H7 (cell line): ENCODE measurements at places on chromosomes 3 and 15.

DNA sequence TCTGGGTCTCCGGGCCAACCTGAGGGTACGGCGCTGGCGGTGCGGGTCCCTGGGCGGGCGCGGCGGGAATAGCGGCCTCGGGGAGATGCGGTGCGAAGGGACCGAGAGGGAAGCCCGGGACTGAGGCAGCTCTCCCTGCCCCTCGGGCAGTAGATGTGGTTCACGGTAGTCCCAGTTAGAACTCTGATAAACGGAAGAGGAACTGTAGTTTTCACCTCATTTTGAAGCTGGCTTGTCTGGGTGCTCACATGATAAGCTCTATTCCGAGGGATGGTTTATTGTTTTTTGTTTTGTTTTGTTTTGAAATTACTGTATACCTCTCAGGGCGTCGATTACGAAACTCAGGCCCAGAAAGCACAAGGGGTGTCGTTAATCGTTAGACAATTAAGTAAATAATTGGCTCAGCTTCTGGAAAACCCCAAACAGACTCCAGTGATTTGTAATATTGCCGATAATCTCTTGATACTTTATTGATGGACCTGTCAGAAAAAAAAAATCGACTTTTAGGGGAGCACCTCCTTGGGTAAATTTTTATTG, 413 bp downstream of the NUSAP1 start:
- peak; percentile 73 for DNase-seq

DNA sequence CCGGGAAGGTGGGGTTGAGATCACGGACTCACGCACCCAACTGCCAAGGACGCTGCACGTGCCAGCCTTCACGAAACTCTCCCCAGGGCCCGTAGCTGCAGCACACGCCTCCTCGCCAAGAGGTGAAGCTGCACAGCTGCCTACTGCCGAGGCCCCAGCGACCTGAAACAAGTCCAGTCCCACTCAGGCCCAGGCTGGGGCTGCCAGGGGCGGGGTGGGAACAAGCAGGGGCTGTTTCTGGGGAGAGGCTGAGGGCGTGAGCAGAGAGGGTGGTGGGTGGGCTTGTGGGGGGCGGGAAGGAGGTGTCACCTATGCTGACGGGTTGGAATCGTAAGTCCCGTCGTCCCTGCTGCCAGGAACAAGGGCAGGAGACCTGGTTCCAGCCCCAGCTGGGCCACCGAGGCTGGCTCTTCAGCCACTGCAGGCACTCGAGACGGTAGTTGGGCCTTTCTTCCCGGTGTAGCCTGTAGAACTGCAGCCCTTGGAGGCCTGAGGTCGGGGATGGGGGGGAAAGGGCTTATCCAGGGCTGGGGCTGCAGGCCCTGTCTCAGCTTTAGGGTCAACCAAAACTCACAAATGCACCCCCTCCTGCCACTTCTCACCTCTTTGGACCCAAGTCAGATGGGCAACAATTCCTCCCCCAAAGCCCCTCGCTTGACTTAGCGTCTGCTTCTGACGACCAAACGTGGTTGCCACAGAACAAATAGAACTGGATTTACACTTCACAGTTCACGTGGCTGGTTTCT, 44.4 kb downstream of the MUC20 start:
- DNase-seq, result peak; percentile 58

- DNase-seq, result no peak
Measured at GRCh38 chr3:4972652-4973643, 6.3 kb upstream of the BHLHE40 start.

GRCh38 chr3:76684946-76685345, 355.0 kb upstream of the ROBO2 start:
- DNase-seq, result no peak

DNA sequence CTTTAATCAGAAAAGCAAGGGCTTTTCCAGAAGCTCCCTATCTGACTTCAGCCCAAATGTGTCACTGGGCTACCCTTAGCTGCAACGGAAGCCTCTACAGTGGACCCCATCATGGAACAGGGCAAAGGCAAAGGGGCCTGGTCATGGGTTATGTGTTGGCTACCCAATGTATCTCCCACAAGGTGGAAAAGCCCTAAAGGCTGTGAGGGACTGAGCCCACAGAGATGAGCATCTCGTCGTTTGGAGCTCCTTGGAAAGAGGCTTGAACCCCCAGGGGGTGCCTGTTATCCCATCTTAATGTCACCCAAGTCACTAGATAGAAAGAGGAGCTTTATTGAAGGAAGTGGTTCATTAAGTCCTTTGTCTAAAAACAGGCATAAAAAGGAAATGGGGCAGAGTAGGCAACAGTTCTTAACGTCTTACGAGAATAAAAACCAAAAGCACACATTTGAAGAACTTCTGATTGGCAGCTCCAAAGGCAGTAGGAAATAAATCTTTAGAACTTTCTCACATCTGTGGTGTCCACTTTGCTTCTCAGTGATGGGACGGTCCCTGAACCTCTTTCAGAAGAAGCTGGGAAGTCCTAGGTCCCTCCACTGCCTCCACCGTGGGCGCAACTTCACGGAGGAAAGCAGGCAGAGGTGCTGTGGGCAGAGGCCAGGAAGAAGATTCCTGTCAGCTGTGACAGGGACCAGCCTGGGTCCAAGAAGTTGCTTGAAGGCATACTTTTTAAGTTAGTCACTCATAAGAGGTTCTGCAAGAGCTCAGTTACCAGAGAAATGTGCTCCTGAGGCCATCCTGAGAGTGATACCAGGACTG, 93.7 kb downstream of the MYLK start:
- DNase-seq, result no peak

DNA sequence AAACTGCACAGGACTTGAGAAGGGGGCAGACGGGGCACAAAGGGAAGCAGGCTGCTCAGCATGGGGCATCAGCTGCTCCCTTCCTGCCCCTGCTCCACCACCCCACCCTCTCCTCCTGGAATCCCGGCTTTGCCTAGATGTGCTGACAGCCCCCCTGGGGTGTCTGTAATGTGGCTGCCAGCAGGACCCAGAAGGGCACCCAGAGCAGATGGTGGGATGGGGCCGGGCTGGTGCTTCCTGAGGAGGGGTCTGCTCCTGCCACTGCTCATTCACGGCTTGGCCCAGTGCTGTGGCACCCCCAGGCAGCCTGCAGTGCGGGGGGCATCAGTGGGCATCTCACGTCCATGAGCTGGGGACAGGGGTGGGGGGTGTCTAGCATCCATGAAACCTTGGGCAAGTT, 10.2 kb downstream of the H1-8 start:
- DNase-seq, result peak; percentile 70

- DNase-seq, result no peak
Measured at GRCh38 chr3:143910756-143911155, 60.9 kb upstream of the DIPK2A start.

DNA sequence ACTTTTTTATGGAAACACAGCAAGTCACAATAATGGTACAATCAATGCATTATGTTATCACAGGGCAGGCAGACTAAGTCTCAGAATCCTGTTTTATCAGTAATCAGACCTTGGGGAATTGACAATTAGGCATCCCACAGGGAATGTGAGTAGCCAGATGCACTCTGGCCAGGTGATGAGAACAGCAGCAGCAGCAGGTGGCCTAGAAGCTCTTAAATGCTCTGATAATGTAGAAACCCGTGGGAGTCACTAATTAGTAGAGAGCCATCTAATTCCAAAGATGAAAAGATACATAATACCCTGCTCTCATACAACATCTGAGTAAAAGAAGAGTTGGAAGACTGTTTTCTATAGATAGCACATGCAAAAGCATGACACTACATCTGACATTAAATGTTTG, 12.6 kb downstream of the CEP152 start:
- DNase-seq, result peak; percentile 37

GRCh38 chr3:11643201-11643603, 513 bp downstream of the VGLL4 start:
- peak; percentile 68 for DNase-seq

- DNase-seq, result no peak
Measured at GRCh38 chr15:80179025-80179759, 26.4 kb downstream of the FAH start.

- peak; percentile 23 for DNase-seq
Measured at GRCh38 chr15:95025924-95026728, 794.8 kb downstream of the MCTP2 start.

DNA sequence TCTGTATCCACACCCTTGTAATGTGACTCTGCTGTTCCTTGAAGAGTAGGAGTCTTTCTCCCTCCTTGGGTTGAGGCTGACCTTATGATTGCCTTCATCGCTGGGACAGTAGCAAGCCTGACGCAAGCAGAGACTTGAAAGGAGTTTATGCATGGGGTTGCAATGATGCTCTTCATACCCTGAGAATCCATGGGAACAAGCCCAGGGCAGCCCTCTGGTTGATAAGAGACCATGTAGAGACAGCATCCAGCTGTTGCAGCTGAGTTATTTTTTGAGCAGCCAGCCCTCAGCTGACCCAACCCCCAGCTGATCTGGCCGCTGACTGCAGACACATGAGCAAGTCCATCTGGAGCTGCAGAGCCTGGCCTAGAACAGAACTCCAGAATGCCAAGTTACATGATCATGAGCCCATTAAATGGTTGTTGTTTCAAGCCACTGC, 60.6 kb upstream of the ARNT2 start:
- no peak for DNase-seq

DNA sequence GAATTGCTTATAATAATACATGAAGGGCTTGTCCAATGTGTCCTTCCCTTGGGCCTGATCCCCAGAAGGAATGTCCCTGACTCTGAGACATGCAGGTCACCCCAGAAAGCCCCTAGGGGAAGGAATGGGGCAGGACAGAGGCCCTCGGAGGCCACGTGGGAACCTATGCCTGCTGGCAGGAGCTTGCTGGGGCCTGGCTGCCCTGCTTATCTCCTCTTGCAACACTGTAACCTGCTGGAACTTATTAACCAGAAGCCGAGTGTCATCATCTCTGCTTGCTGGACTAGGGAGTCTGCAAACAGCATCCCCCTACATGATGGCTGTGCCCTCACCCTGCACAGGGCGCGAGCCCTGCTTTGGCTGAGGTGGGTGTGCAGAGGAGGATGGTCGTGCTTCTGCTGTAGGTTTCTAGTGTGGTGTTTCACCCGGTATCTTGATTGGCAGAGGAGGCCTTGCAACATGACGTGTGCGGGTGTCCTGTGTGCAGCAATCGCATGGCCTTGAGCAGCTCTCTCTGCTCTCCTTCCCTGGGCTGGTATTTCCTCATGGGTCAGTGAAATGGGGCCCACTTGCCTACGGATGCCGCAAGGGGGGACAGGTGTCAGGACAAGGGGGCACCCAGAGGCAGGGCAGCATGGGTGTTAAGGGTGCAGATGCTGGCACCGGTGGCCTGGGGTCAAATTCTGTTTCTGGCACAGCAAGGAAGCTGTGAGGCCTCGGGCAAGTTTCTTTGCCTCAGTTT, 5.0 kb downstream of the CHST13 start:
- no peak for DNase-seq

DNA sequence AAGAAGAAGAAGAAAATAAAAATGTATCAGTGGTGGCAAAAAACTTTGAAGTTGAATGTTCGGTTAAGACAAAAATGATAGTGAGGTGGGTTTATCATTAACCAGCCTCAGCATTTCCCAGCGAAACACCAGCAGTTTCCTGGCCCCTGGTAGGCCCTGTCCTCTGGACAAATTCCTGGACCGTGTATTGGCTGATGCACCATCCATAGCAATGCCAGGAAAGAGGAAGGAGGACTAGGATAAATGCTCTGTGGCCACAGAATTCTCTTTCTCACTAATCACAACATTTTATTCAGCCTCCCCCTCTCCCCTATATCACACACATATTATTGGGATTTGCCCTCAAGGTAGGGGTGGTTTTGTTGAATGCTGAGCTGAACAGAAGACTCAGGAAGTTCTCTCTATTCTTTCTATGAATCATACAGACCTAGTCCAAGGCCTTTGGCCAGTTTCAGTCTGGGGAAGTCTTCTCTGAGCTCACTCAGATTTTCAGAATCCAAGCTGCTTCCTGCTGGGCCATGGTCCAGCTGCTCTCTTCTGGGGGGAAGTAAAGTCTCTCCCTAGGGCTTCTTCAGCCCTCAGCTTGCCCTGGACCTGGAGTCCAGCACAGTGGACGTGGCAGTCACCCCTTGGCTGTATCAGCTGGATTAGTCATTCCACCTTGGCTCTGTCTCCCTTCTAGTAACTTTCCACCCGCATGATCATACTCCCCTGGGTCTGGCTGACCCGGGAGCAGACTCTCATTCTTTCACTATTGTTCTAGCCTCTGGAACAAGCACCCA, 27.6 kb downstream of the SLC28A1 start:
- DNase-seq, result no peak

DNA sequence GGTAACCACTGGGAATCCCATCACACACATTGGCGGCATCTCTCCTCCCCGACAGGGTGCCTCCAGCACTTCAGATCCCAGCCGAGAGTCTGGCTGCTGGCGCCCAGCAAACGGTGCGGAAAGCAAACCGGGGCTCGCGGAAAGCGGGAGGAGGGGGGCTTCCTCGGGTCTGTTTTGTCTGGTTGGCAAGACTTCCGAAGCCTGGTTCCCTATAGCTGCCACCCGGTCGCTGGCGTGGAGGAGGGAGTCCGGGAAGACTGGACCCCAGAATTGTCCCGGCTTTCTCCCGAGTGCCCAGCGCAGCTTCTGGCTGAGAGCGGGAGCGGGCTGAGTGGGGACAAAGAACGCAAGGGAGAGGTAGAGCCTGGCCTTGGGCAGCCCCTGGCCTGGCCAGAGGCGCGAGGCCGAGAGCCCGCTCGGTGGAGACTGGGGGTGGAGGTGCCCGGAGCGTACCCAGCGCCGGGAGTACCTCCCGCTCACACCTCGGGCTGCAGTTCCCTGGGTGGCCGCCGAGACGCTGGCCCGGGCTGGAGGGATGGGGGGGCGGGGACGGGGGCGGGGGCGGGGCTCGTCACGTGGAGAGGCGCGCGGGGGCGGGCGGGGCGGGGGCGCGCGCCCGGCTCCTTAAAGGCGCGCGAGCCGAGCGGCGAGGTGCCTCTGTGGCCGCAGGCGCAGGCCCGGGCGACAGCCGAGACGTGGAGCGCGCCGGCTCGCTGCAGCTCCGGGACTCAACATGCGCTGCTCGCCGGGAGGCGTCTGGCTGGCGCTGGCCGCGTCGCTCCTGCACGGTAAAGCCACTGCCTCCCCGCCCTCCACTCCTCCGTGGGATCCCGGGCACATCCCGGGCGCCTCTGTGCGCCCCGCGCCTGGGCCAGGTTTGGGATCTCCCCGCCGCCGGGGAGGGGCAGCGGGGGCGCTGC, at the start of gene CHRNA7:
CHRNA7 (plus strand) TSS at position 654 of the 920 bp plus-strand sequence; CDS start at position 734, 80 bp downstream.
- DNase-seq, result peak; percentile 92
